Mesenteric fat pad (tissue), 1 donor: ENCODE measurements at places on chromosomes 6 and 20. TPM values are rescaled to one million over a fixed set of nuclear protein-coding genes. Genes with fewer than 3 reads are reported as not detected.

Gene GABRR1
- not detected for total RNA-seq

GRCh38 chr6:27495386-27496135 is 22.7 kb upstream of the ZNF184 start:
- DNase-seq, result no peak

GRCh38 chr6:159973406-159973805 is 4.5 kb downstream of the IGF2R start:
- DNase-seq, result no peak

- no peak for DNase-seq
Measured at GRCh38 chr20:25178563-25179438, 16.7 kb upstream of the ENTPD6 start.

DNA sequence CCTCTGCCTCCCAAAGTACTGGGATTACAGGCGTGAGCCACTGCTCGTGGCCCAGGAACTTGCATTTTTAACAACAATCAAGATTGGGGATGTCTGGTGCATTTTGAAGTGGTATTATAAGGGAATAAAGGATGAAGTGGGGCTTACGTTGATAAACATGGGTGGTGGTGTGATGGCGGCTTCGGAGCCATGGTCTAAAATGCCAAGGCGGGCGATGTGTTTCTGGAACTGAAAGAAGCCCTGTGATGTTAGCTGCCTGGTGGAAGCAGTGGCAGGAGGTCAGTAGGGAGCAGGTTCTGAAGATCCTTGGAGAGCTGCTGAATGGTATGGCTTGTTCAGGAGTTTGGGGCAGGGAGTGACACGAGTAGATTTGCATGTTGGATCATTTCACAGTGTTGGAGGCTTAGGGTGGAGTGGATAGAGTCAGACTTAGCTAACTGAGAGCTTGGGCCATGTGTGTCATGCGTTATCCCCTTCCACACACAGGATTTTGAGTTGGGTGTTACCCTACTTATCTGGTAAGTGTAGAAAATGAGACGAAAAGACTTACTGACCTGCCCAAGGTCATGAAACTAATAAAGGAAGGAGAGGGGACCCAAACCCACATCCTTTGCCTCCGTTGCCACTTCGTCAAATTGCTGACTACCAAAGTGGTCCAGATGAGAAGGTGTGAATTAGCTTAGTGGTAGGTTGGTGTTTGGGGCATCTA is 1.5 kb downstream of the NELFCD start:
- no peak for DNase-seq

DNA sequence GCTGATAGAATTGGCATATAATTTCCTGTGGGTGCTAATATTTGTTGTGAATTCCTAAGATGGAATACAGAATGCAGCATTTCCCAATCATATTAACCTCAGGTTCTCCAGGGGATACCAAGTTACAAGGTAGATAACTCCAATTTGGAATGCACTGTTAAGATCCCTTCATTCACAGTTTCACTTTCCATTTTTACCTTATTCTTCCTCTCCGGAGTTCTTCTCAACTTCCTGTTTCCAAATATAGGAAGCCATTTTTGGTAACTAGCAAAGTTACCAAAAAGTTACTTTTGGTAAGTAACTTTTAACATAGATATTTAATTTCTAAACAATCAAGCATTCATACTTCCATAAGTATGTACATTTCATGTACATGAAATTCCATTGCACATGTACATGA is 63.5 kb upstream of the PHACTR2 start:
- no peak for DNase-seq

DNA sequence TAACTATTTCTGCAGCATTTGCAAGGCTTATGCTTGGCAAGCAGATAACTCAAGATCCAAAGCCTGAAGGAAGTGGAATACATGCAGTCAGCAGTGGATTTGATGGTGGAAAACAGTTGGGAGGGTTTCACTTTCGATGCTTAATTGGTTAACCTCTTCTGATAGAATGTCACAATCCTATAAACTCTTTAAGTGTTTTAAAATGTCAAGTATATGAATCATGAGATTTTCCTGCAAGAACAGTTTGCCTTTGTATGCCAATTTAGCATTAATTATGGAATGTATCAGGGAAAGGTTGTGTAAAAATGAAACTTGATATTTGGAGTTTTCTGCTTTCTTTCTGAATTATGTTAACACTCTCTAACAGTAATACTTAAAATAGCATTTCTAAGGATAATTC is 36.6 kb downstream of the NKX2-4 start:
- no peak for DNase-seq

Gene MUC21
- not detected for total RNA-seq

Gene KHDRBS2
- not detected for total RNA-seq

Gene MYLK2
- not detected for total RNA-seq

DNA sequence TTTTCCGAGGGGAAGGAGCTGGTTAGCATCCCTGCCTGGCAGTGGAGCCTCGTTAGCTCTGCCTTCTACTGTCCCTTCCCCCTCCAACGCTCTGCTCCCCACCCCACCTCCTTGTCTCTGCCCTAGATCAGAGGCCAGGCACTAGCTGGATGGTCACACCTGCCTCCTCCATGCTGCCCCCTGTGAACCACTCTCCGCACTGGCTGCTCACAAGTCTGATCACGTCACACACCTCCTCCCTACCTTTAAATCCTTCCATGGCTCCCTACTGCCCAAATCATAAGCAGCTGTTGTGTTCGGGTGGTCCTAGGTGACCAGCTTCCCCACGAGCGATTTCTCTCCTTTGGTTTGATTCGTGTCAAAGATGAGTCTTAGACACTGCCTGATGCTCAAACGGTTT is 71.3 kb downstream of the CHMP4B start:
- no peak for DNase-seq

DNA sequence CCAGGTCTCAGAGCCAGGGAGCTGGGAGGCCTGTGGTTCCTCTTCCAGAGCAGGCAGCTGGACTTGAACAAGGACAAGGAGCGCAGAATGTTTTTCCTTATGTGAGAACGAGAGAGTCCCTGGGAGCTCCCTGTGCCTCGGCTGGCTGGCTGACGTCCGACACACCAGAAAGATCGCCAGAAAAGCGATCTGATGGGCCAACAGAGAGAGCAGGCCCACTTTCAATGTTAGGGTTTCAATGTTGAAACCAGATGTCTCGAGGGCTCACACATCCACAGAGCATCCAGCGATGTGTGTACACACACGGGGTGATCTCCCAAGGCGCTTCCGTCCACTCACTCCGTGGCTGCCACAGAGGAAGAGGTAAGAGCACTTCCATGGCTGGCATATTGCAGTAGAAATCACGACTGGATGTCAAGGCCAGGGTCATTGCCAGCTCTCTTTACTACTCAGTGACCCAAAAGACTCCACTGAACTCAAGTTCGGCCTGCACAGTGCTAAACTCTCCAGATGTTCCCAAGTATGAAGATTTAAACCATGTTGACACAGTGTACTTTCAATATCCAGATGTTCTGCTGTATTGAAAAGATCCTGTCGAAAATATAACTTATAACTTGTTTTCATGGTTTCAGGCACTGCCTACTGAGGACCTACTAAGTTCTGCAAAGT is 70.8 kb upstream of the FOXC1 start:
- DNase-seq, result no peak

Gene FAM209B
- total RNA-seq, result 0.51 TPM

- no peak for DNase-seq
Measured at GRCh38 chr20:41577129-41578009, 40.8 kb downstream of the CHD6 start.

Gene FAM209A
- total RNA-seq, result 0.45 TPM

GRCh38 chr20:46960536-46960935 is 65.9 kb downstream of the EYA2 start:
- DNase-seq, result no peak

Gene SNAP25
- 0.29 TPM for total RNA-seq

GRCh38 chr20:1824834-1825233 is 70.4 kb upstream of the SIRPA start:
- DNase-seq, result no peak

- peak; percentile 20 for DNase-seq
Measured at GRCh38 chr20:57065646-57066045, 200.8 kb downstream of the BMP7 start.

- no peak for DNase-seq
Measured at GRCh38 chr20:54382419-54382818, 93.0 kb upstream of the DOK5 start.

Gene MEP1A
- 0.35 TPM for total RNA-seq

DNA sequence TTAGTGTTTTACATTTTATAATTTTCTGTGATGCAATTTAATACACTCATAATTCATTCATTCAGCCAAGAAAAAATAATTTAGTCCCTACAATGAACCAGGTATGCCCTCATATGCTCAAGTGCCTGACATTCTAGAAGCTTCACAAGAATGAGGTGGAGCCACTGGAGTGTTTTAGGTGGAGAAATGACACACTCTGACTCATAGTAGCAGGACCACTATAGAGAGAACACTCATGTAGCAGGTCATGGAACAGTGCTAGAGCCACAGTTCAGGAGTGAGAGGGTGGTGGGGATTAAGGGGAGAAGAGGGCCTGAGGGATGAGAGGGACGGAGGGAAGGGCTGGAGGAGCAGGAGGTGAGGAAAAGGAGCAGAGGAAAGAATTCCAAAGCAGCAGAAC is 1.4 kb upstream of the HLA-G start:
- DNase-seq, result no peak

GRCh38 chr6:38055203-38055589 is 235.7 kb downstream of the ZFAND3 start:
- DNase-seq, result no peak

Gene FABP7
- not detected for total RNA-seq

DNA sequence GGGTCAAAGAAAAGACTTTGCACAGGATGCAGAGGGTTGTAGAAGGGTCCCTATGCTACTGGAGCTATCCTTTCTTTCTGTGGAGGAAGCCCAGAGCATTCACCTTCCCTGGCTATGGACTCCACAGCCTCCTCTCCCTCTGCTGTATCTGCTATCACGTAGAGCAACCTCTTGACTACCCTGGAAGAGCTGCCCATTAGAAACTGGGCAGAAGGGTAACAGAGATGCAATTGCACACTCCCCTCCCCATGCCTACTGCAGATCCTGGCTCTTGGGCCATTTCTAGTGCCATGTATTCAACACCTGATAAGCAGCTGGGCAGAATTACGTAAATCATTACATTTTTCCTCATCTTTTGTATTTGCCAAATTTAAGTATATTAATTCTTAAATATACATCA is 3.1 kb downstream of the KLHL31 start:
- no peak for DNase-seq

- no peak for DNase-seq
Measured at GRCh38 chr6:39298061-39298460, 16.2 kb downstream of the KCNK17 start.

GRCh38 chr20:41696428-41696827 is 78.3 kb upstream of the CHD6 start:
- no peak for DNase-seq

Gene SYTL3
- 4.1 TPM for total RNA-seq

GRCh38 chr6:83597051-83597450 is 84.7 kb downstream of the PRSS35 start:
- DNase-seq, result no peak

GRCh38 chr20:31833130-31833930 is 12.1 kb downstream of the FOXS1 start:
- DNase-seq, result no peak

Gene WASF1
- 9.4 TPM for total RNA-seq

Gene PRR18
- 1.0 TPM for total RNA-seq

DNA sequence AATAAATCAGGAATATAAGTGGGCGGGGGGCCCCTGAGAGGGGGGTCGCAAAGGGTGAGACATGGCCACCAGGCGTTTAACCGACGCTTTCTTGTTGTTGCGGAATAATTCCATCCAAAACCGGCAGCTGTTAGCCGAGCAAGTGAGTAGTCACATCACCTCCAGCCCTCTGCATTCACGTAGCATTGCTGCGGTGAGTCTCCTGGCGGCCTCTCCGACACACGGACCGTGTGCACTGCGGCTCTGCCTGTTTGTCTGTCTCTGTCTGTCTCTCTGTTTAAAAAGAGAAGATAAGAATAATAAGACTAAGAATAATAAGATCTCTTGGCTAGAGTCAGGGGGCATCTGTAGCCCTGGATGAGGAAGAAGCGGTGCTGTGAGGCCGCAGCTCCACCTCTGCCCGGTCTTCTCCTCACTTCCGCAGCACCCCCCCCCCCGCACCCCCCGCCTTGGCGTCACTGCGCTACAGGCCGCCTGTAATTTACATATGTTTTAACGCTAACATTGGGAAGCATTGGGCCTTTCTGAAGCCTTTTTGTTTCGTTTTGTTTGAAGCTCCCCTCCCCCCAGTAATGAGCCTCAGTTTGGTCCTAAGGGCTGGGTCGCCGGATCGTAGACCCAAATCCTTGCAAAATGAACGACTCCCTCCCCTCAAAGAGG is 993 bp downstream of the STX16 start:
- DNase-seq, result no peak

Gene ETV7
- total RNA-seq, result 0.29 TPM

Gene TBX18
- 13.8 TPM for total RNA-seq

Gene FAM83D
- 0.71 TPM for total RNA-seq

DNA sequence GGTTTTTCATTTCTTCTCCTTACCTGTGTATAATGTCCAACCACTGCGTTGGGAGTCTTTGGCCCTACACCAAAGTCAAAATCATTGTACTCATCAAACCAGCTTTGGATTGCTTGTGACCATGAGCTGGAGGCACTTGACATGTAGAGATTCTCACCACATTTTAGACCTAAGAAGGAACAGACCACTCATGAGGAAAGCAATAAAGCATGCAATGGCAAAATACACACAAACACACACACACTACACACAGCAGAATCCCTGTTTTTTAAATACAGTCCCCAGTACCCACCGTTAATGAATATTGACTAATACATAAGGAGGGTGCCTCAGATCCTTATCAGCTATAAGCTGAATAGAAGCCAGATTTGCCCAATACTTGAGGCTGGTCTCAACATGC is 10.5 kb downstream of the CRISP3 start:
- no peak for DNase-seq

Gene E2F1
- total RNA-seq, result 2.3 TPM

GRCh38 chr20:16415071-16416053 is 157.9 kb downstream of the KIF16B start:
- DNase-seq, result no peak

Gene SLC2A10
- 13.1 TPM for total RNA-seq

DNA sequence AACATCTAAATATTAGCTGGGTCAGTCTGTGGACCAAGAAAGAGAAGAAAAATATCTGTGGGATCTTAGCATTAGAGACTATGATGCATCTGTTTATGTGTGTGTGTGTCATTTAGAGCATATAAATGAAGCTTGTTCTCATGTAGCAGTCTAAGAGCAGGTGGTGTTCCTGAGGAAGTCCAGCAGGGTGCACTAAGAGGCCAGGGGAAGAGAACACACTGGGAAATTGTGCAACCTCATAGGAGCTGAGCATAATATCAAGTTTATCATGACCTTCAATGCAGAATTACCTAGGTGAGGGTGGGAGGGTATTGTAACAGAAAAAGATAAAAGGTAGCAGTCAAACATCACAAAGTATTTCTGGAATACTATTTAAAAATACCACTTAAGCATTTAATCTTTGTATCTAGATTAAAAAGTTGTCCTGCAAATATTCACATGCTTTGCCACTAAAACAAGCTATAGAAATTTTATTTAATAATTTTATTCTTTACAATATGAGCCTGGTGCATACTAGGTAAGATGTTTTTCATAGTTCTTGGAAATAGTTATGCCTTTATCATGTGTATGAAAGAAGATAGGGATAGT is 80.5 kb downstream of the SMPDL3A start:
- no peak for DNase-seq

GRCh38 chr6:21949211-21949801 is 347.5 kb downstream of the PRL start:
- no peak for DNase-seq
